ENCODE measurements at places on chromosomes 1 and 21. TPM values are rescaled to one million over a fixed set of nuclear protein-coding genes. Genes with fewer than 3 reads are reported as not detected.

Gene CRNN
- polyA plus RNA-seq, result not detected

Gene GBP7
- polyA plus RNA-seq, result 0.12 TPM

Gene TIAM1
- 21.3 TPM for polyA plus RNA-seq

Gene FOXD2
- polyA plus RNA-seq, result 0.26 TPM

Gene MOB3C
- 13.2 TPM for polyA plus RNA-seq

Gene PI4KB
- polyA plus RNA-seq, result 86.8 TPM

Gene GJA5
- polyA plus RNA-seq, result 5.6 TPM

Gene HRNR
- polyA plus RNA-seq, result not detected

Gene CACNA1S
- polyA plus RNA-seq, result 0.87 TPM

Gene NDC1
- polyA plus RNA-seq, result 13.0 TPM

Gene LHX8
- polyA plus RNA-seq, result 1.7 TPM

Gene FAM43B
- polyA plus RNA-seq, result 0.66 TPM

Gene KRTAP11-1
- polyA plus RNA-seq, result not detected

Gene TMEM50A
- 58.0 TPM for polyA plus RNA-seq

Gene RGS18
- polyA plus RNA-seq, result 0.75 TPM

Data from testis (tissue), 5 donors.